ENCODE measurements at places on chromosomes 16 and 17. TPM values are rescaled to one million over a fixed set of nuclear protein-coding genes. Genes with fewer than 3 reads are reported as not detected.

DNA sequence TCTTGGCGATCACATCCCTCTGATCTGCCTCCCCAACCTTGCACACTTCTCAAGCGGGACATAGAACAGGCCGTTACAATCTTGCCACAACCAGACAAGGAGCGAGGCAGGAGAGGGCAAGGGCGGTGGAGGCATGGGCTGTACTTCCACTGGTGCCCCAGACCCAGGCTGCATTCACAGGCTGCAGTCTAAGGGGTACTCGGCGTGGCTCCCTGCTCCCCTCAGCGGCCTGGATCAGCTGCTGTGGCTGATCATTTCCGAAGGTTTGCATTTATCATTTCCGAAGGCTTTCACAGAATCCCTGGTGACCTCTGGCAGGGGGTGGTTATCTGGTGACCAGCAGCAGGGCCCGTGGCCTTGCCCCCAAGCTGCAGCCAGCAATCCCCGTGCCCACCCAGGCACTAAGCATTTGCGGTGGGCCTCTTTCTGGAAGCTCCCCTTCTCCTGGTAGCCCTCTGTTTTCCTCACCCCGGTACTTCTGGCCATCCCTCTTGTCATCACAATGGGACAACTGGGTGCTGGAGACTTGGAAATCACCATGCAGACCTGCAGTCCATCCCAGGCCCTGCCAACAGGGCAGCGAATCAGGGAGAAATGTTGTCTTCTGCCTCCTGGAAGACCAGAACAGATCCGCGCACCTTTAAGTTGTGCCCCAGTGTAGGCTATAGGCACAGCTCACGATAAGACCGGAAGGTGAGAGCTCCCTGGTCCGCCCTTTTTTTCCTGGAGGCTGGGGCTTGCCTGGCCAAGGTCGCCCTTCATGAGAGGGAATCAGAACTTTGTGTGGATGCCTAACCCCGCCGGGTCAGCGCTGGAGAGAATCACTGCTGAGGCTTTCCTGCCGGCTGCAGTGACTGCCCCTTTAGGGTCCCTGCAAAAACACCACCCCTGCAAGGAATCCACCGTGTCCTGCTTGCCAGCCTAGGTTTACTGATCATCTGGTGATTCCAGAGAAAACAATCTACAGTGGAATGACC, 1739.1 kb downstream of the TP53TG3F start:
- DNase-seq, result no peak

DNA sequence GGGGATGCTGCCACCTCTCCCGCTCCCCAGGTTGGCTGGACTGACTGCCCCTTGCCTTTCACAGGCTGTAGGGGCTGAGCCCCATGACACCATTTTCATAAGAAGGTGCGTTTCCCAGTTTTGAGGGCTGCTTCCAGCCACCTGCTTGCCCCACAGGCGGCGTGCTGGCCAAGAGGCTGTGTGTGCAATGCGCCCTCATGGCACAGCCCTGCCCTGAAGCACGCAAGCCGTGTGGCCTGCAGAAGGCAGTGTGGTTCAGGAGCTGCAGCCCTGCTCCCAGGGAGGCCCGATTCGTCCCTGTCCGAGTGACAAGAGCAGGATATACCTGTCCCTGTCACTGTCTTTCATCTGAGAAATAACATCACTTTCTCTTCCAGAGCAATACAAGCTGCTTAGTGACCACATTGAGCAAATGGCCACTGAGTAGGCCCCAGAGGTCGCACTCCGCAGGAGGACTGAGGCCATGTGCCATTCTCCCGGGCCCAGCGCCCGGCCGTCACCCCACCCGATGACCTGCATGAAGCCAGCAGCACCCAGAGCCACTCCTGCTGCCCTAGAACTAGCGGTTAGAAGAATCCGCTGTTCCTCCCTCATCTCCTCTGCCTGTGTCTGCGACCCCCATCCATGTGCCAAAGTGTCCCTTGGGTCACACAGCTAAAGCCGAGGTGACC, 24.2 kb downstream of the CIBAR2 start:
- no peak for DNase-seq

- peak; percentile 89 for DNase-seq
Observed at GRCh38 chr17:7440834-7441195, 1.5 kb downstream of the FGF11 start.

DNA sequence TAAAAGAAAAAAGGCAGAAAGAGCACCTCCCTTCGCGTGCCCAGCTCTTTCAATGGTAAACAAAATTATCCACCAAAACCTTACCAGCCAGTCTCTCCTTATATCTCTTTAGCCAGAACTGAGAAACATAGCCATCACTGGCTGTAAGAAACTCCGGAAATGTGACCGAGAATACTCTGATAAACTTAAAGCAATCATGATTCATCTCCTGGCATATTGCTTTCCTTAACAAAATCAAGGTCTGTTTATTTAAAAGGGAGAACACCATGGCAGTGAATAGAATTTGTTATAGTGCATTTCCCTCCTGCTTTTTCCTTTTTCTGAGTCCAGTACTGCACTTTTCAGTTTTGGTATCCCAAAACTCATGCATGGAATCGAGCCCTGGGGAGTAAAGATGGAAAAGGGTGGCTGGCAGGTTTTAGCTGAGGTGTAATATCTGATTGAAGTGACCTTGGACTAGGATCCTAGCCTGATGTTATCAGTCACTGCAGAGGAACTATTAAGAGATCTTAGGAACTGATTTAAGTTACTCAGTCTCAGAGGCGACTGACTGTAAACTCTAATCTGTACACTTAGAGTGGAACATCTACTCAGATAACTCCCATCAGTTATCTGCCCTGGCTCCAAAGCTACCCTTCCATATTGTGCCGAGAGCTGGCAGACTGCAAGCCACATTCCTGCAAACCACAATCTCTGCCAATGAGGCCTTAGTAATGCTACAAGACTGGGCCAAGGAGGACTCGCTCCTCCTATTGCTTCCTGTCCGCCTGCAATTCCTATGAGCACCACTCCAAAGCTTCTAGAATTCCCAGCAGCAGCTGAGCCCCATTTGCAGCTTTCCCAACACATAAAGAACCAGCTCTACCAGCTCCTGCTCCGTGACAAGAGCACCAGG, 7.4 kb upstream of the COX10 start:
- no peak for DNase-seq

Gene KRTAP17-1
- 0.48 TPM for total RNA-seq

Gene PRR14
- 23.7 TPM for total RNA-seq

Gene SCARF1
- 0.68 TPM for total RNA-seq

Gene SRRM2
- 773 TPM for total RNA-seq

Gene MEIOB
- not detected for total RNA-seq

Gene NUP93
- total RNA-seq, result 143 TPM
